ENCODE measurements at places on chromosomes 12 and 14.
A peak's percentile ranks its signal among the peaks of the same experiment; 100 is the strongest.

GRCh38 chr12:132236930-132237771 lies 92.2 kb downstream of the GALNT9 start:
- no peak for DNase-seq

DNA sequence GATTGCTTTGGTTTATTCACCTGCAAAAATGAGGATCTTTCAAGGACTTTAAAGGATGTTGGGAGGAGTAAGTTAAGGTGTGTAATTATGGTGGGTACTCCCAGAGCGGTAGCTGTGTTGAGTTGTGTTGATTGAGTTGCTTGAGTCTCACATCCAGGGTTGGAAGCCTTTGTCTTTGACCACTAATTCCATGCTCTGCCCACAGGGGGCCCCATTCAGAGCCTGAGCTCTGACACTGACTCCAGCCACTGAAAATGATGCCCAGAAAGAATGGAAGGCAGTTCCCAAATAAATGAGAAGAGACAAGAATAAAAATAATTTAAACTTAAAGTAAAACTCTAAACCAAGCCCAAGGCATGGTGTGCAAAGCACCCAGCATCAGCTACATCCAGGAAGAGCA lies 237.4 kb upstream of the PWP1 start:
- DNase-seq: no peak

- no peak for DNase-seq
Observed at GRCh38 chr12:43556057-43556456, 4.1 kb upstream of the ADAMTS20 start.

GRCh38 chr14:61889914-61890351 lies 127.7 kb downstream of the SNAPC1 start:
- peak; percentile 49 for DNase-seq
